ENCODE measurements at places on chromosomes 16 and 17.
A peak's percentile ranks its signal among the peaks of the same experiment; 100 is the strongest.

DNA sequence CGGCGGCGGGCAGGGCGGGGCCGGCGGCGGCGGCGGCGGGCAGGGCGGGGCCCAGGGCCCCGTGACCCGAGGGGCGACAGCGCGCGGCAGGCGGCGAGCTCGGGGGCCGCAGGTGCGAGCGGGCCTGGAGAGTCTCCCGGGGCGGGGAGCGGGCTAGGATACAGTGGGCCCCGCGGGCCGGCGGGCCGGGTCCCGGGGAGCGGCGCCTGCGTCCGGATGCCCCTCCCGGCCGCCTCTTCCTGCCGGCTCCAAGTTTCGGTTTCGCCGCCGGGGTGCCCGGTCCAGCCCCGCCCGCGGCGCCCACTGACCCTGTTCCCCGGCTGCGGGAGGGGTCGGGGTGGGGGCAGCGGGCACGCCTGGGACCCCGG, at the start of gene RNF213:
TSS of gene RNF213 (plus strand) at position 62 of the 368 bp plus-strand sequence. CDS start 2,830 bp downstream, outside the sequence.
- DNase-seq, result peak; percentile 27

DNA sequence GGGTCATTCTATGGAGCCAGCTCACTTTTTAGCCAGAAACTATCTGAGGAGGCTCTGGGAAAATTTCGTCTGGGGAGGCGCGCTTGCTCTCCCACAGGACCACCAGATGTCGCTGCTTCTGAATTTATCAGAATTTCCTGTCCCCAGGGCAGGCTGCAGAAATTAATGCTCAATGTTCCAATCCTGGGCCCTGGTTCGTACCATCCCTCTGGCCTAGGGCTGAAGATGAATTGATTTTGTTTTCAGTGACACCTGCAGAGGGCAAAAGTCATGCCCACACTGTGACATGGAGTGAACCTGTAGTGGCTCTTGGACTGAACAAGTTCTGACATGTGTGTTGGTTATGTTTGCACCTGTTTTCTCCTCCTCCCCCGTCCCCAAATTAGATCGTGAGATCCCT, 482.6 kb downstream of the NPIPA7 start:
- peak; percentile 4 for DNase-seq

DNA sequence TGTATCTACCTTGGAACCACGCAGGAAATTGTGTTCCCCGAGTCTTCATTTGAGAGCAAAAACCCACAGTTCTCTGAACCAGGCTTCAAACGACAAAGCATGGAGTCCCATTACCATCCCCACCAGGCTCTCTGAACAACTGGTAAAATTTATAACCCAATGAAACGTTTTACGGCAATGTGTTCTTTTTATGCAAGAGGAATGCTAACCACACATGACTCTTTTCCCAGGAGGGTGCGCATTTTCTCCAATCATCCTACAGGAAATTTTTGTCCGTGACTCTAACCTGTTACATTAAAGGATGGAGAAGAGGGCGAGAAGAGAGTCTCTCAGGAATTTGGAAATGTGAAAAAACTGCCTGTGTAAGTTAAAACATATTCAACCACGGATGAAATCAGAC, 17.8 kb downstream of the STX8 start:
- no peak for DNase-seq

DNA sequence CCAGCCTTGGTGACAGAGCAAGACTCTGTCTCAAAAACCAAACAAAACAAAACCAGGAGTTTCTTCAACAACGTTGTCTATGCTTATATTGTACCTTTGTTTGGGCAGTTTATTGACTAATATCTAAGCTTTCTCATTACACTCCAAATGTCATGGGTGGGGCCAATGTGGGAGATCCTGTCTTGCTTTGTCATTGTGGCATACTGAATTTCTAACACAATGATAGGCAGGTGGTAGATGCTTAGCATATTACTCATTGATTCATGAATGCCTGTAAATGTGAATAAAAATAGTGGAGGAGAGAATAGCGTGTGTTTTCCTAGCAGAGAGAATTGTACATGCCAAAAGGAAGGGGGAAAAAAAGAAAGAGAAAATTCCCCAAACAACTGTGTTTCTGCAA, 802.5 kb upstream of the EEF2KMT start:
- no peak for DNase-seq

DNA sequence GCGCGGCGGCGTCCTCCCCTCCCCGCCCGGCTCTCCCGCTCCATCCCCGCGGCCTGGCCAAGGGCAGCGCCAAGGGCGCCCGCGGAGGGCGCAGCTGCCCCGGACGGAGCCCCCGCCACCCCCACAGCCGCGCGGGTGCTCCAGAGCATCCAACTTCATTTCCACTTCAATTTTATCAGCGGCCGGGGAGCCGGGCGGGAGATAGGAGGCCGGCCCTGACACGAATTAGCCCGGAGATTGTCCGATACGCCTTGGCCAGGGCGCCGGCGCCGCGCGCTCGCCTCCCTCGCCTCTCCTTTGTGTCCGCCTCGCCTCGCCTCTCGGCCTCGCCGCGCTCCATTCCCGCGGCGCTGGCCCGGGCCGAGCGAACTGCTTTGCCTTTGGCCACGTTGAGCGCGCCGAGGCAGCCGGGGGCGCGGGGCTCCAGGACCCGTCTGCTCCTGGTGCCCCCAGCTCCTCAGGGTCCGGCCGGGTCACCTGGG, 129.1 kb upstream of the LHX1 start:
- DNase-seq, result no peak

DNA sequence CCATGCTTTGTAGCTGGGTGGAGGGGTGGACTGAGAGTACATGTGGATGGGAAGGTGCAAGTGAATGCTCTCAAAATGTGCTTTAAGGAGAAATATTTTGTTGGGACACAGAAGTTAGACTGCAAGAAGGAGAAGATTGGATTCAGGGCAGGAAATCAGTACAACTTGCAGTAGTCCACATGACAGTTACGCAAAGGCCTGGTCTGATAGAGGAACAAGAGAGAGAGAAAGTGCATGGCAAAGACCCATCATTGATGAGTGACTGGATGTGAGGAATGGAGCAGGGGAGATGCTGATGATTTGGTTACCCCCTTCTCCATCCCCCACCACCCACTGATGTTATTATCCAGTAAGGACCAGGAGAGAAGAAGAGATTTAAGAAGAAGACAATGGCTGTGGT, 472.8 kb downstream of the MAF start:
- no peak for DNase-seq

DNA sequence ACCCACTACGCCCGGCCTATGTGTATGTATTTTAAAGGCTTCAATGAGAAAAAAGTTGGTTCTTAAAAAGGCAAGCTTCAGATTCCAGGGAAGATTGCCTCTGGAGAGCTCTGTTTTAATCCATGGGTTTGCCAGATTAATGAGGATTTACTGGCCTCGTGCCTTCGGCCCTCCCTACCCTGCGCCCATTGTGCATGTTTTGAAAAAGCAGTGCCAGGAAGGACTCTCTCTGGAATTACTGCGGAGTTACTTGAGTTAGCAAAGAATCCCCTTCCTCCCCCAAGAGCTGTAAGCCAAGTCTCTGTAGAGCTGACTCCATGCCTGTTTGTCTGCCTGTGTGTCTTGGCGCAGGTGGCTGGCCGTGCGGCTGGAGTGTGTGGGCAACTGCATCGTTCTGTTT, 98.9 kb downstream of the ABCC6 start:
- DNase-seq, result no peak

- DNase-seq, result no peak
These were observed 84.7 kb downstream of the IRX5 start for GRCh38 chr16:55015181-55015913.

- no peak for DNase-seq
These were observed 31.4 kb downstream of the GPRC5B start for GRCh38 chr16:19853132-19853741.

- no peak for DNase-seq
These were observed 1.1 kb upstream of the TFAP4 start for GRCh38 chr16:4273858-4274311.

- DNase-seq, result no peak
These were observed 99.6 kb downstream of the ABCC1 start for GRCh38 chr16:16048904-16049582.

- no peak for DNase-seq
These were observed 16.7 kb upstream of the OR1F1 start for GRCh38 chr16:3171181-3171854.

- no peak for DNase-seq
These were observed 13.7 kb downstream of the DYNLL2 start for GRCh38 chr17:58096892-58097291.

- no peak for DNase-seq
These were observed 1.1 kb upstream of the DNAJC7 start for GRCh38 chr17:42018339-42018738.

DNA sequence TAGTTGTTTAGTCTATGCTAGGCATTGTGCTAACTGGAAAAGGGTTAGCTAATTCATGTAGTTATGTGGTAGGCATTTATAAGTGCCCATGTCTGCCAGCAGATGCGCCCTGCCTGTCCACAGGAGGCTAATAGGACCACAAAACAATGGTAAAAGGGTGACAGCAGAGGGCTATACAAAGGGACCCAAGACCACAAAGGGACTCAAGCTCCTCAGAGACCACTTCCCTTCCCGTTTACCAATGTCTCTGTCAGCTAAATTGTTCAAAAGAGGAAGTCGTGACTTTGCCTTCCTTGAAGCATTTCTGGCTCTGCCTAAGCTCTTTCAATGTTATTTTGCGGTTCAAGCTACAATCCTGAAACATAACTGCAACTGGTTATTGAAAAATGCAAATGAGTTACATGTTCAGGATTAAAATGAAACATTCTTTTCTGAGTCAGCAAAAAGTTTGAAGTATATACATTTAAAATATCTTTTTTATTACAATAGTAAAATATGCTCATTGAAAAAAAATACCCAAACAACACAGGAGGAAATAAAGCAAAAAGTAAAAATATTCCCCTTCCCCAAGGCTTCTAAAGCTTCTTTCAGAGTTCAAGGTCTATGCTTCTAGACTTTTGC, 149.2 kb downstream of the MAF start:
- no peak for DNase-seq

- no peak for DNase-seq
These were observed 513 bp downstream of the ADAM11 start for GRCh38 chr17:44759086-44759915.

DNA sequence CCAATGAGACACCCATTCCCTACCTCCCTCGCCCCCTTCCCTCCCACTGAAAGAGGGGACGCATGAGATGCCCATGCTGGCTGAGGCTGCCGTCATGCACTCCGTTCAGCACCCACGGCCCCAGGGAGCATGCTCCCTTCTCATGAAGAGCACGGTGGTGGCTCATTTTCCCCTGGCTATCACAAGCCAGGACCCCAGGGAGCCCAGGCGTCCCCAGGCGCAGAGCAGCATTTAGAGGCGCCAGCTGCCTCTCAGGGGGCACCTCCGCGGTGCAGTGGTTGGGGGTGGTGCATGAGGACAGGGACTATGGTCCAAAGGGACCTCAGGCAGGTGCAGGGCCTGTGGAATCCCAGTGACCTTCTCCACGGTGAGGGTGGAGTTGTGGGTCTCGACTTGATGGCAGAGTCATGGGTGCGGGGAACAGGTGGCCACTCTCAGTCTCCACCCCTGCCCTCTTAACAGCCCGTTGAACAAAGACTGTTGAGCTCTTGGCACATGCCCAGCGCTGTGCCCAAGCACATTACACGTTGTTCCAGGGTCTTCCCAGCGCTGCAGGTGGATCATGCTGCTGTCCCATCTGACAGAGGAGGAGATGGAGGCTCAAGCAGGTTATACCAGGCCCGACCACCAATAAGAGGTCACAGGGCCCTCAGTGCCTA, 13.6 kb downstream of the KIF19 start:
- no peak for DNase-seq

- DNase-seq, result no peak
These were observed 11.6 kb downstream of the DDX42 start for GRCh38 chr17:63785556-63785955.

- peak; percentile 36 for DNase-seq
These were observed 17.2 kb downstream of the RARA start for GRCh38 chr17:40326014-40326831.

- no peak for DNase-seq
These were observed 1.1 kb downstream of the FLII start for GRCh38 chr17:18257268-18257981.

GRCh38 chr17:59811209-59811608, 81.5 kb downstream of the TUBD1 start:
- DNase-seq, result no peak

DNA sequence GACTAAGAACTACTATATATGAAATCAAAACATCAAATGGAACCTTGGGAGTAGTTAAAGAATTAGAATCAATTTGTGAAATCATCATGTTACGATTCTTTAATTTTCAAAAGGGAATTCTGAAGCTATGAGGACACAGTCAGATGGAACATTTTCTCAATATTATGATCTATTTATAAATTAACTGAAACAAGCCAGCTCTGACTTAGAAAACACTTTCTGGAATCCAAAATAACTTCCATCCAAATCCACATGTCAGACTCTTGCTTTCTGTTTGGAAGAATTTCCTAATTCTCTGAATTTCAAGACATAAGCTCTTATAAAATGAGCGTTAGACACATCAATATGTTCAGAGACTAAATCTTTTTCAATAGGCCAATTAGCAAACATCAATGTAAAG, 737.7 kb upstream of the SOX9 start:
- no peak for DNase-seq

DNA sequence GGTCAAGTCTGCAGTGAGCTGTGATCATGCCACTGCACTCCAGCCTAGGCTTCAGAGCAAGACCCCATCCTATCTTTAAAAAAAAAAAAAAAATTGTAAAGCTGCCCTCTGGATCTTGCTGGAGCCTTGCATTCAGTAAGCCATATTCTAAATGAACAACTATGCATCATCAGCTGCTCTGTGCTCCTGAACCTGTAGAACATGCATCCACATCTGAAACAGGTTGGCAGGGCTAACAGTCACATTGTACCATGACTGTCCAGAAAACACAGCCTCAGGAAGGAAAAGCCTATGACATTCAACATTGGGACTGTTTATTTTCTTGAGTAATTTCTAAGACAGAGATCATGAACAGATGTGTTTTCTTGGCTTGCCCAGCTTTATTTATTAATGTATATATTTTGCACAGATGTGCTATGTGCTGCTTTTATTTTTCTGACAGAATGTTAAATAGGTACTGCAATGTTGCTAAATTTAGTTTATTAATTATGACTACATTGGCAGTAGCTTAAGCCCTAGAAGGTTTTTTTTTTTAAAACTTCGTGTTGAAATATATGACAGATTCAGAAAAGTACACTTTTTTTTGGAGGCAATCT, 19.8 kb downstream of the ACSF2 start:
- DNase-seq, result no peak

DNA sequence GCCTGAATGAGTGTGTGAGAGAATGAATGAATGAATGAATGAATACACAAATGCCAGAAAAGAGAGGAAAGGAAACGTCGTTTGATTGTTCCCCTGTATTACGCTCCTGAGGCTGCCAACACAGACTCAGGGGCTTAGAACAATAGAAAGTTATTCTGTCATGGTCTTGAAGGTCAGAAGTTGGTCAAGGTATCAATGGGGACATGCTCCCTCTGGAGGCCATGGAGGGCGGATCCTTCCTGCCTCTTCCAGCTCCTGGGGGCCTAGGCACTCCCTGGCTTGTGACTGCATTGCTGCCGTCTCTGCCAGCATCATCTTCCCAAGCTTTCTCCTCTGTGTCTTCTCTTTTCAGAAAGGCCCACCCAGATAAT, 1.5 kb upstream of the SLC38A8 start:
- no peak for DNase-seq

All from activated CD4-positive, CD25-positive, alpha-beta regulatory T cell (primary cell).